Activated naive CD4-positive, alpha-beta T cell (primary cell): ENCODE measurements at places on chromosomes 6 and 20.

GRCh38 chr6:28884423-28885131, 39.2 kb downstream of the TRIM27 start:
- DNase-seq, result peak; percentile 40

- DNase-seq, result no peak
These were observed 108.4 kb downstream of the FOXF2 start for GRCh38 chr6:1497761-1498105.

- DNase-seq, result no peak
These were observed 29.7 kb downstream of the CEP162 start for GRCh38 chr6:84197708-84198107.

DNA sequence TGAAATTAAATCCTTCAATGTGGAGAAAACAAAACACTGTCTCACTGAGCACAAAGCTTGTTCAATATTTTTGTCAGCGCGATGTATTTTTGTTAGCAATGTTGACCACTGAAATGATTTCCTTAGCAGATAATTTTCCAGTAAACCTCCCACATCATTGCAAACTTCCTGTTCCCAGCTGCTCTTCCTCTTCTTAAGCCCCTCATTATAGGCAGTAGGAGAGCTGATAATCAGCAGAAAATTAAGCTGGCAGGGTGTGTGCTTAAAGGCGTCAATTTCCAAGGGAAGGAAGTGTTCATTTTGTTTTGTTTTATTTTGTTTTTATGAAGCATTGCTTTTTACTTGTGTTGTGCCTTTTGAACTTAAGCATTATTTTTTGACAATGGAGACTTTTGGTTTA, 29.1 kb upstream of the TMEM14A start:
- no peak for DNase-seq

GRCh38 chr6:14001329-14002012, 76.7 kb downstream of the RNF182 start:
- no peak for DNase-seq

DNA sequence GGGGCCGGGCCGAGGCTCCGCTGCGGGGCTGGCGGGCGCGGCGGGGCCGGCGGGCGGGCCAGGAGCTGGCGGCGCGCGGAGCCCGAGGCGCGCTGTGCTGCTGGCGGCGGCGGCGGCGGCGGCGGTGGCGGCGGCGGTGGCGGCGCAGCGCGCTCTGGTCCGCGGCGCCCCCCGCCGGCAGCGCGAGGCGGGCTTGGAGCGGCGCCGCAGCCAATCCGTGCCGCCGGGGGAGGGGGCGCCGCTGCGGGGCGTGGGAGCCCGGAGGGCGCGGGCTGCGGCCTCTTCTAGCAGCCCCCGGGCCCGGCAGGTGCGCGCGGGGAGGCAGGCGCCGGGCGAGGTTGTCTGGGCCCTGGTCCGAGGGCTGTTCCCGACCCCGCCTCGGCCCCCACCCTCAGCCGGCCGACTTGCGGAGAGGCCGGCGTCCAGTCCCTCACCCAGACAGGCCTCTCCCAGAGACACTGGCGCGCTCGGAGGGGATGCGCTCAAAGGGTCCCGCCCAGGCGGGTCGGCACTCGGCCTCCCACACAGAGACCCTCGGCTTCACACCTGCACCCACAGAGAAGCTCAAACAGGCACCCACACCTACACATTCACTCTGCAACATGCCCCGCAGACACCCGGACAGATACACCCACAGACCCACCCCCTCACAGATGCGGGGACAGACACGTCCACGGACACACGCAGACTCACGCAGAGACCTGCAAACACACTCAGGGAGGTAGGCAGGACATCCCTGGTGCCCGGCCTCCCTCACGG, at the start of gene RIMS4:
Gene RIMS4, minus strand, starts transcription at position 156 of the 759 bp plus-strand sequence. CDS start 275 bp downstream, outside the sequence.
- DNase-seq, result no peak

GRCh38 chr6:93021235-93021915, 398.0 kb downstream of the EPHA7 start:
- DNase-seq, result no peak

DNA sequence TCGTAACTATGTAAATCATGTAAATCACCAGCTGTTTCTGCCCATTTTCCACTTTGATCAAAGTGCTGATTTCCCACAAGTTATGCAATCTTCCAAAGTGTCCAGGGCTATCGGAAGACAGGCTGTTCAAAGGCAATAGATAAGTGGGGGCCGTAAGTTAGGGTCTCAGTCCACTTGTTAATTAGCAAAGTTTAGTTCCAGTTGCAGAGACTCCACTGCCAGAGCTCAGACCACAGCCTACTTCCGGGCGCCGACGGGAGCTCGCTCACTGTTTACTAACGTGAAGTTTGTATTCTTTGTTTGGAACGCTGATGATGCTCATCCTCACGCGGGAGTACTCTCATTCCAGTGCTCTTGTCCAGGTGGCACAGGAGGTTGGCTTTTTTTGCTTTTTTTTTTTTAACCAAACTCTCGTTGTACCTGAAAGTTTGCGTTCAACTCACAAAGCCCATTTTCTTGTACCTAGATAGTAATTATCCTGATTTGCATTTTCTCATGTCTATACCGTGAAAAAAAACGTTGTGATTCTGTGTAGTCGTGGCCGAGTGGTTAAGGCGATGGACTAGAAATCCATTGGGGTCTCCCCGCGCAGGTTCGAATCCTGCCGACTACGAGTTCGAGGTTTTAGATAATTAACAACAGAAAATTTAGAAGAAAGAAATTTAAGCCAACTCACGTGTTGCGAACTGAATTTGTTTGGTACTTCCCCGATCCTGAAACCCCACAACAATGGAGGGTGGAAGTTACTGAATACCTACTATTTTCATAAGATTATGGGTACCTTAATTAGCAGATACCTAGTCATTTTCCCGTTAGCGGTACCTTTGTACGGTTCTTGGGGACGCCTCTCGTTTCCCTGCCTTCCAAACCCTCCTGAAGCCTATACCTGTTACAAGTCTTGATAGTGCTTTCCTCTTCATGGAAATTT, 29.9 kb upstream of the ZNF184 start:
- peak; percentile 25 for DNase-seq

DNA sequence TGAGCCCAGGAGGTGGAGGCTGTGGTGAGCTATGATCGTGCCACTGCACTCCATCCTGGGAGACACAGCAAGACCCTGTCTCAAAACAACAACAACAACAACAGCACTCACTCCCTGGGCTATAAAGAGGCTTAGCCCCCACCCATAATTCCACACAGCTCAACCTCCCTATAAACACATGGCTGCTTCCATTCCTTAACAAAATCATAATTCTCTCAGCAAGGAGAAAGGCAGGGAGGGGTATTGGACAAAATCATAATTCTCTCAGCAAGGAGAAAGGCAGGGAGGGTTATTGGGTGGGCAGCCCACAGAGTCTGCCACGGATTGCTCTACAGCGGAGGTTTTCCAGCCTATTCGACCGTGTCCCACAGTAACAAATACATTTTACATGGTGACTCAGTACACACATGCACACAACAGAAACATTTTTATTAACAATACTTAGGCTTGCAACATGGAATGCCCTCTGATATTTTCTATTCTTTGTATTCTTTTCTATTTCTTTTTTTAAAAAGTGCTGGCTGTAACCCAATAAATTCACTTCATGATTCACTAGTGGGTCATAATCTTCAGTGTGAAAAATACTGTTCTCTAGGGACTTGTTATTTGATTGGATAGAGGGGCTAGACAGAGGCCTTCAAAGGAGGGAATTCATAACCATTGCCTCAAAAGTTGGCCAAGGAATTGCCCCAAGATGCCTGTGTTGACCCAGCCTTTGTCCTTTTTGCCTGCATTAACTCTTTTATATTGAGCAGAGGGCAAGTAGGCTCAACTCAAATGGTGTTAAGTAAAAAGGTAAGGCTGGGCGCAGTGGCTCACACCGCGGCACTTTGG, 50.6 kb upstream of the ZMYND8 start:
- DNase-seq, result no peak

DNA sequence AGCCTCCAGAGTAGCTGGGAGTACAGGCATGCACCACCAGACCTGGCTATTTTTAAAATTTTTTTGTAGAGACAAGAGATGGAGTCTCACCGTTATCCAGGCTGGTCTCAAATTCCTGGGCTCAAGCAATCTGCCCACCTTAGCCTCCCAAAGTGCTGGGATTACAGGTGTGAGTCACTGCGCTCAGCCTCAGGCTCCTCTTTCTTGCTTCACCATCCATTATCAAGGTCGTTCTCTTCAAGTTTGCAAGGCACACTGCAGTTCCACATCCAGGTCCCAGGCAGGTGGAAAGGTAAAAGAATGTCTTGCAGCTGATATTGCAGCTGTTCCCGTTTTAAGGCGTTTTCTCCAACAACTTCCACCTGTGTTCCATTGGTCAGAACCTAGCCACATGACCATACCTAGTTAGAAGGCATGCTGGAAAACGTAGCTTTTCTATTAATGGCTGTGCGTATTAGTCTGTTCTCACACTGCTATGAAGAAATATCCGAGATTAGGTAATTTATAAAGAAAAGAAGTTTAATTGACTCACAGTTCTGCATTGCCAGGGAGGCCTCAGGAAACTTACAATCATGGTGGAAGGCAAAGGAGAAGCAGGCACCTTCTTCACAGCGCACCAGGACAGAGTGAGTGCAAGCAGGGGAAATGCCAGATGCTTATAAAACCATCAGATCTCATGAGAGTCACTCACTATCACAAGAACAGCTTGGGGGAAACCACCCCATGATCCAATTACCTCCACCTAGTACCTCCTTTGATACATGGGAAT, 51.7 kb downstream of the PCNA start:
- DNase-seq, result no peak

GRCh38 chr6:122389704-122390372, 9.6 kb upstream of the HSF2 start:
- DNase-seq, result no peak

GRCh38 chr20:43372051-43372450, 85.6 kb upstream of the SRSF6 start:
- DNase-seq, result no peak

DNA sequence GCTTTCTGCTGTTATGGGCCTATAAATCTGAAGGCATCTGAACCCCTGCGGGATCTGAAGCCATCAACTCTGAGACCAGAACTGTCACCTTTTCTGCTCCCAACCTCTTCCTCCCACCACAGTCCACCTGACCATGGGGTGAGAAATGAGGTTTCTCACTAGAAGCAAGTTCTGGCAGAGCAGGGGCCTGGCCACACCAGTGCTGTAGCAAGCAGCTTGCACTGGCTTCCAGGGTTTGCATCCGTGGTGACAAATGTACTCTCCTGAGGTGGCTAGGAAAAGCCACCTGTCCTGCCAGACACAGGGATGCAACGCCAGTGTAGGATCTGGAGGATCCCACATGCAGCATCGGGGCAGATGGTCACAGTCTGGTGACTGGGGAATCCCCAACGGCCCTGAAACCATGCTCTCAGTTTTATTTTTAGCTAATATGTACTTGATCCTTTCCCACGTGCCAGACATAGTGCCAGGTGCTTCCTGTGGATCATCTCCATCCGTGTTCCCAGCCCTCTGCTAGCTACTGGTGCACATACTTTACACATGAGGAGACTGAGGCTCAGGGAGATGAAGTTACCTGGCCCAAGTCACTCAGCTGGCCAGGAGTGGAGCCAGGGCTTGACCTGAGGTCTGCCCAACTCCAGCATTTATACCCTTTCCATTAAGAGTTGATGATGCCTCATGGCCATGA, 122.1 kb upstream of the SPACA1 start:
- no peak for DNase-seq

- DNase-seq, result no peak
These were observed 105.1 kb downstream of the NKAIN2 start for GRCh38 chr6:123908797-123909196.

- peak; percentile 71 for DNase-seq
These were observed at the start of gene MCUR1 for GRCh38 chr6:13814176-13814937. Gene MCUR1 (minus strand): TSS chr6:13814557. CDS start chr6:13814429, 128 bp downstream.

DNA sequence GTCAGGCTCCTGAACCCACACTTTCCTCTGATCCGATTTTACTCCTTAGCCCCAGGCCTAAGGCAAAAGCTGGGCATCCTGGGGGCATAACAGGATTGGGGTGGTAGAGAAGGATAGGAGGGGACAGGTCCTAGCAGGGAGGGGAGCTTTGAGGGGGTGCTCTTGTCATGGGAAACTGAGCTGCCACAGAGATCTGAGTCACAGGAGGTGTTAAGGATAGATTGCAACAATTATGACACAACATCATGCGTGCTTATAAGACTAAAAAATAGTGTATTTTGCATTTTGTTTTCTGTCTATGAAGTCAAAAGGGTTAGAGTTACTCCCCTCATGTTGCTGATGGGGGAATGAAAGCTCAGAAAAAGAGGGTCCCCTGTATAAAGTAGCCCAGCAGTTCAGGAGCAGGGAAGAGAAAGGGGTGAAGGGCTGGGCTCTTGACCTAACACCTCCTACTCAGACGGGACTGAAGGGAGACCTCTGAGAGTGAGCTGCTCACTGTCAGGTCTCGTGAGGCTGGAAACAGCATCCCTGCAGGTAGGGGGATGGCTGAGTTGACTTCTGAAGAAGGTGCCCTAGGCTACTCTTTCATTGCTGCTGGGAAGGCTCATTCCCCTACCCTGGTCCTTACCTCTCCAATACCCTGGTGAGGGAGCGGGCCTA, 2.0 kb downstream of the GLP1R start:
- DNase-seq, result no peak

- no peak for DNase-seq
These were observed 212.6 kb downstream of the MOXD1 start for GRCh38 chr6:132188556-132189264.

GRCh38 chr6:128659276-128659675, 138.9 kb upstream of the PTPRK start:
- DNase-seq, result no peak

DNA sequence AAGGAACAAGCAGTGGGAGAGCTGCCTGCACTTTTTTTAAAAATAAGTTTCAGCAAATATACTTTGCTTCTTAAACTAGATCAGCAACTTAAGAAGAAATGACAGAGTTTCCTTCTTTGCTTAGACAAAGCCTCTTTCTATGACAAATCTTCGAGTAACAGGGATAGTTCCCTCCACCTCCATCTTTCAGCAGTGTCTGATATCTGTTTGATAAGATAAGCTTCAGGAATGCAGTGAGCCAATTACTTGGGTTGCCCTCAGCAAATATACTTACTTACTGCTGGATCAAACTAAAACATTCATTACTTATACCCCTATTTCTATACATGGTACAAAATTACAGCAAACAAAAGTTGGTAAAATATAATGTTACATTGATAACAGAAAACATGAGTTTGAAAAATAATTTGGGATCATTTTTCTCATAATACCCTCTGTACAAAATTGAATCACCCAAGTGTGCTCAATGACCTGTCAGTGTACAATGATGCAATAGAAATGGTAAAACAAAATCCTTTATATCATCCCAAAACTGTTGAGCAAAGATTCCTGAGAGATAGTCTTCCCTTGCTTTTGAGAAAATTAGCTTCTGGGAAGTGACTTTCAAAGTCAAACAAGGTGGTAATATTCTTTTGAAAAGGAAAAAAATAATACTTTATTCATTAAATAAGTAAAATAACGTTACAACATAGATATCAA, 24.5 kb downstream of the FRK start:
- DNase-seq, result no peak

- no peak for DNase-seq
These were observed 262.3 kb downstream of the CDH4 start for GRCh38 chr20:61514396-61514795.
